Activated CD8-positive, alpha-beta T cell treated with anti-CD3 and anti-CD28 coated beads for 36 hours (primary cell): ENCODE measurements at places on chromosomes 11 and 22.

- DNase-seq = no peak
These were observed 129.6 kb downstream of the WNT11 start for GRCh38 chr11:76076749-76077148.

DNA sequence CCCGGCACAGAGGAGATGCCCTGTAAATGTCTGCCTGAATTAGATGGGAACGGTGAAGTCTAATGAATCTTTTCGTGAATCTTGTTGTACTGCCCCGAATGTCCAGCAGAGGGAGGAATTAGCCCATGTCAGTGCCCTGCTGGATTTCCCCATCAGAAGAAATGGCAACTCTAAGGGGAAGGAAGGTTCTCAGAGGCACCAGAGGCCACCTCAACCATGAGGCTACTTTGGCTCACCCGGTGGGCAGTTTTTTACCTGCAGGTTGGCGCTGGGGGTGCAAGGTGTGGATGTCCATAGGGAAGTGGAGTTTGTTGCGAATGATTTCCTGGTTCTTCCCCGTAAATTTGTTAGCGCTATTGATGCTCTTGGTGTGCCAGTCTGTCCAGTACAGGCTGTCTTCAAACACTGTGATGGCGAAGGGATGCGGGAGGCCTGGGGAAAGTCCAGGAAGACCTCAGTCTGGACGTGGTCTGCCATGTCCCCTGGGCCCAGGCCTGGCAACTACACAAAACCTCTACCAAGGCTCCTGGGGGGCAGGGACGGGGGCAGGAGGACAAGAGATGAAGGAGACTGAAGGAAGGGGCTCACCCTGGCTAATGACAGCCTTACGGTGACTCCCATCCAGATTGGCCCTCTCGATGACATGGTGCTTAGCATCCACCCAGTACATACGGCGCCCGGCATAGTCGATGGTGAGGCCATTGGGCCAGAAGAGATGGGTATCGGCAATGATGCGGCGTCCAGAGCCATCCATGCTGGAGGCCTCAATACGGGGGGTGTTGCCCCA is 28.5 kb downstream of the LRP4 start:
- peak; percentile 88 for DNase-seq

GRCh38 chr11:99069856-99070444 is 49.2 kb downstream of the CNTN5 start:
- DNase-seq = no peak

DNA sequence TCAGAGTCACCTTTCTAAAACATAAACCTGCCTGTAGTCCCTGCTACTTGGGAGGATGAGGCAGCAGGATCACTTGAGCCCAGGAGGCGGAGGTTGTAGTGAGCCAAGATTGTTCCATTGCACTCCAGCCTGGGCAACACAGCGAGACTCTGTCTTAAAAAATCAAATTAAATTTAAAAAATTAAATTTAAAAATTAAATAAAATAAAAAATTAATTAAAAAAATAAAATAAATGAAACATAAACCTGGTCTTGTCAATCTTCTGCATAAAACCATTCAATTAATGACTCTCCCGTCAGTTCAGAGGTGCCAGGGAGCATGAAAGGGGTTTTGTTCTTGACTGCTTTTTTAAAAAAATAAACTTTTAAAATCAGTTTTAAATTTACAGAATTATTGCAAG is 48.6 kb downstream of the CCDC83 start:
- no peak for DNase-seq

DNA sequence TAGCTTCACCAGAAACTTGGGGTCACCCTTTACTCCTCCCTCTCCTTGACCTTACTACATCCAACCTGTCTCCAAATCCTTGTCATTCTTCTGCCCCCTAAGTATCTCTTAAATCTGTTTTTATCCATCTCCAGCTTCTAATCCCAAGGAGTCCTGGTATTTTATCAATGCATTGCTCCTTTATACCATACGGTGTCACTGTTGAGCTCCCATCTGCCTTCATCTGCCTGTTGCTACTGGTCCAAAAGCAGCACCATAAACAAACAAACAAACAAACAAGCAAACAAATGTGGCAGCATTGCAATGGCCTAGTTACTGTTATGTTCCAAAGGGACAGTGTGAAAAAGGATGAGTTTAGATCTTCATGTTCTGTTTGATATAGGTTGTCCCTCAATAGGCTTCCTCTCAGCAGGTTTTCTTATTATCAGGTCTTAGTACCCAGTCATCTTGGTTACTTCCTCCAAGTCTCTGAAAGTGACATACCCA is 34.2 kb downstream of the DNHD1 start:
- peak; percentile 22 for DNase-seq

DNA sequence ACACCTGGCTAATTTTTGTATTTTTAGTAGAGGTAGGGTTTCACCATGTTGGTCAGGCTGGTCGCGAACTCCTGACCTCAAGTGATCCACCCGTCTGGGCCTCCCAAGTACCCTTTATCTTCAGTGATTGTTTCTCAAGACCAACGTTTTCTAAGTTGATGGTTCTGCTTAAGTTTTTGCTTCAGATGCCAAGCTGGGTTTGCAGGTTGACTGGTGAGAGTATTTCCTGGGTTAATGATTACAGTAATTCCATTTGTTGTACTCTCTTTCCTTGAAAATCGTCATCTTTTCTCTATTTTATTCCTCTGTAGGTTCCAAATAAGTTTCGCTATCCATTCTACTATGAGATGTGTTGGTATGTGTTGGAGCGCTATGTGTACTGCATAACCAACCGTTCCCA is 38.5 kb upstream of the GRK2 start:
- no peak for DNase-seq

DNA sequence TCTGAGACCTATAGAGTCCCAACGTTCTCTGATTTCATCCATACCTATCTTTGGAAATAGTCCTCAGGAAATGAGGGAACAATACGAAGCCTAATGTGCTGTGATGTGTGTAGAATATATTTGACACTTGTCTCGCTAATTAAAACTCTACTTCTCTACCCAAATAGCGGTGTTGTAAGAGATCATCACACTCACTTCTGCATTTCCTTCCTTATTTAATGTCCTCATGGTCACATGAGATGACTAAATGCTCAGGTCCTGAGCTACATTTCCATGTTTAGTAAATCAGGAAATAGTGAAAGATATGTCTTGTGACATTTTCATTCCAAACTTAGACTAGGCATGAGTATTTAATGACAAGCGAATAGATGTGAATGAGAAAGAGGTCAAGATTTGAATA is 112.3 kb downstream of the MAML2 start:
- DNase-seq = no peak

- DNase-seq = no peak
These were observed 171.5 kb downstream of the RCN1 start for GRCh38 chr11:32262367-32262766.

GRCh38 chr11:127226949-127227348 is 226.4 kb upstream of the KIRREL3 start:
- no peak for DNase-seq

- DNase-seq = no peak
These were observed 116.7 kb downstream of the MN1 start for GRCh38 chr22:27684901-27685300.

- no peak for DNase-seq
These were observed 477 bp downstream of the DPAGT1 start for GRCh38 chr11:119100994-119101758.

DNA sequence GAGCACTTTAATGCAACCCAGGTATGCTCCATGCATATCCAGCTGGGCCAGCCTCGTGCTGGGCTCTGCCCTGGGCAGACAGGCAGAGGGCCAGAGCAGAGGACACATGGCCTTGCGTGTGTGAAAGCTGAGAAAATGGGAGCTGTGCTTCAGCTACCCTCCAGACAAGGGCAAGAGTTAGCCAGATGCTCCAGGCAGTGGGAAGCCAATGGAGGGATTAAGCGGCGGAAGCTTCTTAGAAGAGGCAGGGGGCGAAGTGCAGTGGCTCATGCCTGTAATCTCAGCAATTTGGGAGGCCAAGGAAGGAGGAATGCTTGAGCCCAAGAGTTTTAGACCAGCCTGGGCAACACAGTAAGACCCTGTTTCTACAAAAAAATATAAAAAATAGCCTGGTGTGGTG is 9.8 kb upstream of the ARHGEF17 start:
- no peak for DNase-seq
